ENCODE measurements at places on chromosomes 2 and 18.

DNA sequence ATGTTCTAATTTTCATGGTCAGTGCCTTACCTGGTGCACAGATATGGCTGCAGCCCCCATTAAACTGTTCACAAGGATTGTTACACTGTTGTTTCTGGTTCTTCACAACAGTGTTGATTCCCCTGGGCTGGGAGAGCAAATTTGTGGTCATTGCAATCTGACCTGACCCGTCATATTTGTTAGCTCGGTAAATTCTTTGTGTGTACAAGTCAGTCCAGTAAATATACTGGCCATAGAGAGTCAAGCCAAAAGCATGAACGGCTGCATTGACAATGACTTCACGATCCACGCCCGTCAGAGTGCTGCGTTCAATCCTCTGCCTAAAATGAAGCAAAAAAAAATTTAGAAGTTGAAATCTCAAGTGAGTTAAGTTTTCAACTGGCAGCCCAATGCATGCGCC, 134.6 kb downstream of the DHRS9 start:
- DNase-seq, result no peak

DNA sequence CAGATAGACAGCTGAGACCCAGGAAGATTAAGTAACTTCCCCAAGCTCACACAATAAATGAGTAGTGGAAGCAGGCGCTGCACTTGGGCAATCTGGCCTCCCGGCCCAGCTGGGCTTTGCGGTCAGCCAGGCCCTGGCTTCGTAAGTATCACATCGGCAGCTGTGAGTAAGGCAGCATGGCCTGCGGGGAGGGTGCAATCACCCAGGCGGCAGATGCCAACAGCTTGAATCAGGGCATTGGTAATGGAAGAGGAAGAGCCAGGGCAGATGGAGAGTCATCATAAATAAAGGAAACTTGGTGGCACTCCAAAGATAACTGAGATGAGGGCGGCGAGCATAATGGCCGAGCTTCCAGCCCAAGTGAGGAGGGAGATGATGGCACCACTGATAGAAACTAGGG, 217.9 kb upstream of the PID1 start:
- DNase-seq, result no peak

GRCh38 chr2:129796801-129797488, 182.5 kb upstream of the RAB6C start:
- DNase-seq, result no peak

DNA sequence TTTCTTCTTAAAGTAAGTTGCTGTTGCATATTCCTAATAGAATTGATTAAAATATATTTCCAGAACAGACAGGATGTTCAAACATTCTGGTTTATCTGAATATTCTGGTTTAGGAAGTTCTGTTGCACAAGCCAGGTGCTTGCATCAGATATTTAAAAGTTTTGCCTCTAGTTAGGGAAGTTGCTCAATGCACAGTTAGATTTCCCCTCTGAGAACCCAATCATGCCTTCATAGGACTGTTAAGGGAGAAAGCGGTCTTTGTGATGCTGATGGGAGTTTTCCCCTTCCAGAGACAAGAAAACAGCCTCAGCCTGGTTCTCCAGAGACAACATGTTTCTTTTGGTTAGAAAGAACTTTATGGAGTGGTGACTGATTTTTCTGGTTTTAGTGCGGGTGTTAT, 65.6 kb upstream of the REV1 start:
- no peak for DNase-seq

GRCh38 chr2:102606353-102606752, 13.0 kb upstream of the SLC9A2 start:
- no peak for DNase-seq

All from stimulated activated CD4-positive, alpha-beta T cell treated with anti-CD3 and anti-CD28 coated beads, Interleukin-12 subunit alpha, Interleukin-12 subunit beta, amount 100 ng/mL, for 48 hours (primary cell).